ENCODE measurements at places on chromosomes 6 and 20. TPM values are rescaled to one million over a fixed set of nuclear protein-coding genes. Genes with fewer than 3 reads are reported as not detected.

Gene RBM24
- 0.29 TPM for total RNA-seq

Gene GPLD1
- not detected for total RNA-seq

Gene KCNS1
- total RNA-seq, result 0.29 TPM

Gene PFDN6
- total RNA-seq, result 51.3 TPM

Gene COL11A2
- 0.15 TPM for total RNA-seq

Gene SLC44A4
- not detected for total RNA-seq

Gene NINL
- 16.3 TPM for total RNA-seq

Gene TAGAP
- total RNA-seq, result not detected

Gene PSORS1C2
- total RNA-seq, result not detected

Gene RAET1G
- 5.8 TPM for total RNA-seq

Gene RAET1L
- total RNA-seq, result not detected

Data from smooth muscle cell of trachea (primary cell).